HCT116 (cell line): ENCODE measurements at places on chromosomes 2 and 18. TPM values are rescaled to one million over a fixed set of nuclear protein-coding genes. Genes with fewer than 3 reads are reported as not detected.

COL6A3 gene
- total RNA-seq = 1.2 TPM

SLC14A1 gene
- not detected for total RNA-seq

MBP gene
- 34.9 TPM for total RNA-seq

IL37 gene
- total RNA-seq = not detected

AMER3 gene
- total RNA-seq = not detected

ARMC9 gene
- total RNA-seq = 16.4 TPM

ST8SIA5 gene
- total RNA-seq = 0.54 TPM

DNA sequence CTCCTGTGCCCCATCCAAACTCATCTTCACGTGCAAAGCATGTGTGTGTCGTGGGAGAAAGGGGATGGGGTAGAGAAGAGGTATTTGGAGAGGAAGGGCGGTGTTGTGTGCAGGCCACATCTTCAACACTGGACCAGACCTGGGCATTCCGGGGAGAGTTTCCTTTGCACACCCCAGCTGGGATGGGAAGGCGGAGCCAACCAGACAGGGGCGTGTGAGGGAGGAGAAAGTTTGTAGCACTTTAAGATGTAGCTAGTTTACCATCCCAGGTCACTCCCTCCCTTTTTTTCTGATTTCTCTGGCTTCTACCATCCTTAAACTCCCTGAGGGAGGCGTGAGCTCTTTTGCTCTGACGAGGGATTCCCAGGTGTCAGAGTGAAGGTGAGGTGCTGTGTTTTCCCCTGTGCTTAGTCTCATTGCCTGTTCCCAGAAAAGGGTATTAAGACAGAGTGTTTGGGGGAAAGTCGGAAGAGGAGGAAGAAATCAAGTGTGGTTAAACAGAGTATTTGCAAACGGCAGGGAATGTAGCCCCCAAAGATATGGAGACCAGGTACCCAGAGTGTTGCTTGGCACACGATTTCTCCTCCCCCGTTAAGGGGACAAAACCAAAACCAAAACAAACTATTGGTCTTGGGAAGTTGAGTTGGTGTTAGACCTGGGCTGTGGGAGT, 1.6 kb downstream of the SETBP1 start:
- no peak for DNase-seq

DNA sequence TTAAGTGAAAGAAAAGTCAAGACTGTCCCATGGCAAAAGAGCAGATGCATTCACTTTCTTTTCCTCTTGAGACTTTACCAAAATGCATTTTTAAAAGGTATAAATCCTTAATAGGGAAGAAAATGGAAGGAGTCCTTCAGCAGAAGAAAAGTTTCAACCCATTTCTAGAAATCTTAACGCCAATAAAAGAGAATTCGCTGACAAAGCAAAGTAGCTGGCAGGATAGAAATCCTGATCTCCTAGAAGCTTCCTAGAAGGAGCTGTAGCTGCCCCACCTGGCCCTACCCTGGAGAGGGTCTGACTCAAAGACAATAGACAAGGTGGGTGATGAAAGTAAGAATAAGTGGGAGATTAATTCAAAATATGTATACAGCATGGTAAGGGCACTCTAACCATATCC, 144.9 kb upstream of the PKDCC start:
- no peak for DNase-seq

DNA sequence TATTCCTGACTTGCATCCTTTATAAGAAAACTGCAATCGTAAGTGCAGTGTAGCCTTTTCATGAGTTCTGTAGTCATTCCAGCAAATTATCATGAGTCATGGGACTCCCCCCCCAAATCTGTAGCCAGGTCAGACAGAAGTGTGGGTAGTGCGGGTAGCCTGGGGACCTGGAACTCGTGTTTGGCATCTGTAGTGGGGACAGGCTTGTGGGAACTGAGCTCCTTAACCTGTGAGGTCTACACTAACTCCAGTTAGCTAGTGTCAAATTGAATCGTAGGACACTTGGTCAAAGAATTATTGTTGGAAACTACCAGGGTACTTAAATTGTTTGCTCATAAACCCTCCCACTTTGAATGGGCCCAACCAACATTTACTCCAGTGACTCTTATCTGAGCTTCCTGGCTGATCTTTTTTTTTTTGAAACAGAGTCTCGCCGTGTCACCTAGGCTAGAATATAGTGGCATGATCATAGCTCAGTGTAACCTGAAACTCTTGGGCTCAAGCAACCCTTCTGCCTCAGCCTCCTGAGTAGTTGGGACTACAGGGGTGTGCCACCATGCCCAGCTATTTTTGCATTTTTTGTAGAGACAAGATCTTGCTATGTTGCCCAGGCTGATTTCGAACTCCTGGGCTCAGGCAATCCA, 12.4 kb downstream of the PFN4 start:
- DNase-seq = no peak

DNA sequence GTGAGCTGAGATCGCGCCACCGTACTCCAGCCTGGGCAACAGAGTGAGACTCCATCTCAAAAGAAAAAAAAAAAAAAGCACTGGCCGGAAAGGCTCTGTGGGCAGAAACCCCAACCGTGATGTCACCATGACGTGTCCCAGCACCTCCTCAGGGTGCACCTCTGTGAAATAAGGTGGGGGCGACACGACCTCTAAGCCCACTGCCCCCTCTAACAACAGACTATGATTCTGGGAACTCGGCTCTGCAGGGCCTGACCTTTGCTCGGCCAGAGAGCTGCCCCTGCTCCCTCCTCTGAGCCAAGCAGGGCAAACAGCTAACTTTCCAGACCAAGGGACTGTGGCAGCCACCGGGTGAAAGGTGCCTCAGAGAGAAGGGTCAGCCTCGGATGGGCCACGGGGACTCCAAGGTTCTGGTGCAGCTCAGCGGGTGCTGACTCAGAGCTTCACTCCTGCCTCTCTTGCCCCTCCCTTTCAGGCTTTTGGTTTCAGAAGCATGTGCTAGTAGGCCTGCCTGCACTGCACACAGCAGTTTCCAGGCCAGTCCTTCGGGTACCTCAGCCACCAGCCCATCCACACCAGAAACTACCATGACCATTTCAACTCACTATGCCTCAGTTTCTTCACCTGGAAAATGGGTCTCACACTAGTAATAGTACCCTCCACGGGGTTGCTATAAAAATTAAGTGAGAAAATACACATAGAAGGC, 8.0 kb downstream of the TMBIM1 start:
- no peak for DNase-seq

DNA sequence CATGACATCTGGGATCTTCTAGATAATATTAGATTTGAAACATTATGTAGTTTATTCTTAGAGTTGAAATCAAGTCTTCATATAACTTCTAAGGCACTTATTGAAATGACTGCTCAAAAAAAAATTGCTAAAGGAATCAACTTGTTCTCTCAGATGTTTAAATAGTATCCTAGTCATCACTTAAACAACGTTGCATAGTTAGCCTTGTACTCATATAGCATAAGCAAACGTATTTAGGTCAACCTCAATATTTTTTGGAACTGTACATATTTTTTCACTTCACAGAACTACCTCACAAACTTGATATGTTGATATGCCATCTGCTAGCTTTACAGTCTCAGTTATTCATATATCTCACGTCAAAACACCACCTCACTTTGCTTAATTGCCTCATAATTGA, 47.1 kb upstream of the CREB1 start:
- DNase-seq = no peak

DNA sequence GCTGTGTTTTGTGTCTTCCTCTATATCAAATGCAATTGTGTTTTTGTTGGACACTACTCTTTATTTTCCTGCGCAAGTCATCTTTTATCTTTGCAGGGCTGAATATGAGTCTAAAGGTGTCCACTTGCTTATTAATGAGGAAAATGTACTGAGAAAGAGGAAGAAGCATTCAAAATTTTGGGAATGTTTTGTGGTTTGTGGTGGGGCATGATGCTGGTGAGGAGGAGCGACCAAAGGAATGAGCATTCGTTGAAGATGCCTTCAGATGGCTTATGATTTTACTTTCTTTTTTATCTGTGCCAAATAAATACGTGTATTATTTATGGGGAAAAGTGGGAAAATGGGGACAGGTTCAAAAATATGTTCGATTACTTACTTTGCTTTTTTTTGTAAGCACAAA, 63.9 kb upstream of the SMIM21 start:
- no peak for DNase-seq

GRCh38 chr18:80241919-80242777, 5.2 kb downstream of the PARD6G start:
- no peak for DNase-seq

GRCh38 chr2:55707751-55708150, 14.1 kb upstream of the PNPT1 start:
- no peak for DNase-seq

- no peak for DNase-seq
These were observed 34.9 kb downstream of the LRPPRC start for GRCh38 chr2:43960921-43961320.

DNA sequence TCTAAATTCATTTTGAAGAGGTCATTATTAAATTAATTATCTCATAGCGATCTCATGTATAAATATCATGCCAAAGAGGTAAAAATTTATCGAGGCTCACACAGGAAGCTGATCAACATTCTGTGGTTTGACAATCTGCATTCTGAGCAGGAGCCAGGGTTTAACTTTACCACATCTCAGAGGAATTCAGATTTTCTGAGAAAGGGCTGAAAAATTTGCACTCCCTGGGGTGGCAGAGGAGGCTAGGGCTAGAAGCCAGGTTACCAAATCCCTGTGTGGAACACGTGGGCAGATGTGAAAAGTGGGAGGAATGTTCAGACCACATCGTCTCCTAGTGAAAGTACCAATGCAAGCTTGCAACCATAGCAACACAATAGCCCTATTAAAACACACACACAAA, 63.5 kb upstream of the CTLA4 start:
- no peak for DNase-seq

- no peak for DNase-seq
These were observed 84.3 kb upstream of the GRB14 start for GRCh38 chr2:164705412-164706167.
